ENCODE measurements at places on chromosomes 7 and 10.

DNA sequence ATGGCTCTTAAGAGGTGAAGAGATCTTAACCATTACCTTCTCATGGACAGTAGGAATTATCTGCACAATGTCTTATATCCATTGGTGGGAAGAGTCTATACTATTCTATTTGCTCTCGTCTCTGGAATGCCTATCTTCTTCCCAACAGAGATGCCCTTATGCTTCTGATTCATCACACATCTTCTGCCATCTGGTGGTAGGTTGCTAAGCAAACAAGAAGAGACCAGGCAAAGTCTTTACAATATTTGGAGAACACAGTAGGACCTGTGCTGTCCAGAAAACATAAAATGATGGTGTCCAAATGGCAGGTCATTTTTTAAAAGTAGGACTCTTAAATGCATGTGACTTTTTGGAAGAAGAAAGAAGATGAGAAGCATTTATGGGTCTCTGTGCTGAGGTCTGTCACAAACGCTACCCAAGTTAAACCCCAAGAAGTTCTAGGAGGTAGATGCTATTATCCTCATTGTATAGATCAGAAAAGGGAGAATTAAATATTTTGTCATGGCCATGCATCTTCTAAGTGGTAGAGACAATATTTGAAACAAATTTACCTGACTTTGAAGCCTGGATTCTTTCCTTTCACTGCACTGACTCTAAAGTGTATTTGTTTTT is 67.8 kb upstream of the NXPH1 start:
- no peak for DNase-seq

GRCh38 chr10:95225136-95225535 is 31.1 kb downstream of the ACSM6 start:
- no peak for DNase-seq

DNA sequence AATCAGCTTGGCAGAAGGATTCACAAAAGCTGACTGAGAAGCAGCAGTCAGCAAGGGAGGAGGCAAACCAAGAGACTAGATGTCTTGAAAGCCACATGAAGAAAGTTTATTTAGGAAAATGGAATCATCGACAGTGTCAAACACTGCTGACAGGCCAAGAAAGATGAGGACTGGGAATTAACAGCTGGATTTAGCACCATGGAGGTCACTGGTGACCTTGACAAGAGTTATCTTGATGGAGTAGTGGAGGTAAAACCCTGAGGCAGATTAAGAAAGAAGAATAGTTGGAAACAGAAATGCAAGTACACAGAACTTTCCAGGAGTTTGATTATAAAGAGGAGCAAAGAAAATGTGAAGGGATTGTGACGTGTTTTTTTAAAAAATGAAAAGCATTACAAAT is 51.5 kb downstream of the LMBR1 start:
- no peak for DNase-seq

- DNase-seq = no peak
Observed at GRCh38 chr7:80263821-80264220, 129.2 kb downstream of the GNAI1 start.

DNA sequence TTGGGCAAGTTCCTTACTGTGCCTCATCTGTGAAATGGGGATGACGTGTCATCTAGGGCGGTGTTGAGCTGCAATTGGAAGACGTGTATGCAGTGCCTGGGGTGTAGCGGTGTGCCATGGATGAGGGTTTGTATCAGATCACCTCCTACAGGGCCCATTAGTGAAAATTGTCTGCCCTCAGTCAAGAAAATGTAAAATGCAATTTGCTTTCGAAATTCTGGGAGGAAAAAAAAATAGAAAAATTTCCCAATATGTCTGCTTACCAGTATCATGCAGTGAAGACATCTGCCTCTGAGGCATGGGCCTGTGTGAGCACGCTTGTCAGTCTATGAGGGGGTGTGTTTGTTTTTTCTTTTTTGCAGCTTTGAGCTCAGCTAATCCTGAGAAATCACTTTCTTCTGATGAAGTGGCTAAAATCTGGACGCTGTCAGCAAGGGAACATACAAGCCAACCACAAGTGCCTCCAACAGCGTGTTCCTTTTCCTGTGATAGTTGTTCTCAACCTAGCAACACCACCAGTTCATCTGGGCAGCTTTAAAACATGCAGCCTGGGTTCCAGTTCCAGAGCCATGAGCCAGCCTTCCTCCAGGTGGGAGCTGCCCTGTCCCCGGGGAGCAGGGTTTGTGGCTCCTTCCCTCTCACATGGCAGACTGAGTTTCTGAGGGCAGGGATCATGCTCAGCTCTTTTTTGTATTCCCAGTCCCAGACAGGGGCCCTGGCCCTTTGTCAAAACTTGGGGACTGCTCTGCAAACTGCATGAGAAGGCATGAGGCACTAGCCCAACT is 10.3 kb downstream of the FAM241B start:
- no peak for DNase-seq

DNA sequence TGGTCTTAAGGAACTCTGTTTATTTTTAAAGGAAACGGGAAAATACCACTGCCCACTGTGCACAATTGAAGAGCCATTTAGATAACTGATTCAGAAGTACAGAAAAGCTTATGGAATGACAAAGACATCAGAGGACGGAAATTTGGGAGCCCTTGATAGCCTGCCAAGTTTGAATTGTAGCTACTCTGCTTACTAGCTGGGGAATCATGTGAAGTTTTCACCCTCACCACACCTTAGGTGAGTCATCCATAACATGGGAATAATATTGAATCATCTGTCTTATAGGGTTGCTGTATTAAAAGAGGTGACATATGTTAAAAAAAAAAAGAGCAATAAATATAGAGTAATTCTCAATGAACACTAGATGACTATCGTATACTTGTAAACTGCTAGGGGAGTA is 1104.2 kb downstream of the GATA3 start:
- DNase-seq = no peak

DNA sequence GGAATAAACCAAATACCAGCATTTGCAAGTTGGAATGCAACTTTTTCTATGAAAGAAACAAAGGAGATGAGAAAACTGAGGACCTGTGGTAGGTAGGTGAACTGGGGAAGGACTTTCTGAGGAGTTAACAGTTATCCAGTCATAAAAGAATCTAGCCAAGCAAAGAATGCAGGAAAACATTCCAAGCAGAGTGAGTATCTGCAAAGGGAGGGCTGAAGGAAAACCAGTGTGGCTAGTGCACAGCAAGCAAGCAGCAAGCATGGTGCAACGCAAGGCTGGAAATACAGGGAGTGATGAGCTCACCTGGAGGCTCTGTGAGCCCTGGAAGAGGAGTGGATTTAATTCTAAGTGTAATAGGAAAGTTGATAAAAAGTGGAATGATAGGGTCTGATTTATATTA is 44.0 kb downstream of the RTKN2 start:
- DNase-seq = no peak

GRCh38 chr10:103736044-103736443 is 119.3 kb downstream of the SH3PXD2A start:
- DNase-seq = no peak

GRCh38 chr10:59108296-59108870 is 68.1 kb upstream of the PHYHIPL start:
- no peak for DNase-seq

GRCh38 chr7:11833431-11833830 is 1.4 kb upstream of the THSD7A start:
- no peak for DNase-seq

DNA sequence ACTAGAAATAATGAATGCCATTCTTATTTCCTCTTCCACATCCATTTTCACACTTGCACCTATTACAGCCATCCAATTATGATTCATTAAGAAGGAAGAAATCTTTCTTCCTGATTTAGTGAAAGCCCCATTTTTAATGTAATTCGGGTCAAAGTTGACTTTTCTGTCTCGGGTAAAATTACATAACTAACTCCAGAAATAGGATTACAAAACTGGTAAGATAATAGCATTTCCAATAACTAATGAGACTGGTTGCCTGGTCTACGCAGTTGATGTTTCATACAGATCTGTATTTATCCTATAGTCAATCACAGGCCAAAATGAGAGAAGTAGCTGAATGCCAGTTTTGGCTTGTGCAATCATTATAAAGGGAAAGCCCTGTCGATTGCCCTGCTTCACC is 651.5 kb upstream of the NRP1 start:
- DNase-seq = no peak

GRCh38 chr7:27202018-27202861 is 2.3 kb upstream of the HOXA13 start:
- DNase-seq = no peak

- DNase-seq = no peak
Observed at GRCh38 chr10:6231146-6231545, 28.4 kb downstream of the PFKFB3 start.

GRCh38 chr10:129279446-129280154 is 187.4 kb upstream of the MGMT start:
- DNase-seq = no peak

GRCh38 chr7:12861070-12861469 is 173.6 kb downstream of the ARL4A start:
- no peak for DNase-seq

DNA sequence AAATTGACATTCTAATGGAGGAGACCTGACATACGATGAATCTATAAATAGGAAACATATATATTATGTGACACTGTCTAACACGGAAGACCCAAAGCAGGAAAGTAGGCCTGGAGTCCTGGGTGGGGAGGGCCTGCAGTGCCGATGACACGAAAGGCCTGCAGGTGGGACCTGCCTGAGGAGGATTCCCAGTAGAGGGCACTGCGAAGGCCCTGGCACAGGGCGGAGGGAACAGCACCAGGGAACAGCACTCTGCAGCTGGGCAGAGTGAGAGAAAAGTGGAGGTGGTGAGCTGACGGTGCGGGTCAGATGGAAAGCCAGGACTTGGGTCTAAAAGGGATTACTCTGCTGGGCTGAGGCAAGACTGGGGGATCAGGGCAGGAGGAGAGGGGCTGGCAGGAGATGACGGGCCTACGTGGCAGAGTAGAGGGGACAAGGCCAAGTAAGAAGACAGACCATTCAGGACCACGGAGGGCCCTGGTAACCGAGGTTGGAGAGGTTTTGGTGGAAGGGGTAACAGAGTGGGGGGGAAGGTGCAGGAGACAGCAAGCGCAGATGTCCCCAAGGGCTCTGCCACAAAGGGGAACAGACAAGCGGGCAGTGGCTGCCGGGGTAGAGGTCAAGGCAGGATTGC is 8.1 kb downstream of the ZNF746 start:
- no peak for DNase-seq

GRCh38 chr10:34813626-34814222 is 1.4 kb downstream of the PARD3 start:
- no peak for DNase-seq

DNA sequence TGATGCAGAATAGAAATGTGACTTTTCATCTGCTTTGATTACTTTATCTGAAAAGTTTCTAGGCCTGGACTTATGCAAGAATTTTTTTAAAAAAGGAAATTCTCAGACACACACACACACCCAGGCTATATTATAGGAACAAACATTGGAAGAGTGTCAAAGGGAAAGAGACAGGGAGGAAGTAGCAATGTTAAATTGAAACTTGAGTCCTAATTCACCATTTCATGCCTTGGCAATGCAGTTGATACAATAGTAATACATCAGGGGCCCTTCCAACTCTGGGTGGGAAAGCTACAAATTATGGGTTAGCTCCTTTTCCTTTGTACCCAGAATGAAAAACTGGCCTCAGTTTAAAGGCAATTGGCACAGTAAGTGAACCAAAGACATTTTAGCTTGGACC is 258.0 kb upstream of the LYZL1 start:
- DNase-seq = no peak

DNA sequence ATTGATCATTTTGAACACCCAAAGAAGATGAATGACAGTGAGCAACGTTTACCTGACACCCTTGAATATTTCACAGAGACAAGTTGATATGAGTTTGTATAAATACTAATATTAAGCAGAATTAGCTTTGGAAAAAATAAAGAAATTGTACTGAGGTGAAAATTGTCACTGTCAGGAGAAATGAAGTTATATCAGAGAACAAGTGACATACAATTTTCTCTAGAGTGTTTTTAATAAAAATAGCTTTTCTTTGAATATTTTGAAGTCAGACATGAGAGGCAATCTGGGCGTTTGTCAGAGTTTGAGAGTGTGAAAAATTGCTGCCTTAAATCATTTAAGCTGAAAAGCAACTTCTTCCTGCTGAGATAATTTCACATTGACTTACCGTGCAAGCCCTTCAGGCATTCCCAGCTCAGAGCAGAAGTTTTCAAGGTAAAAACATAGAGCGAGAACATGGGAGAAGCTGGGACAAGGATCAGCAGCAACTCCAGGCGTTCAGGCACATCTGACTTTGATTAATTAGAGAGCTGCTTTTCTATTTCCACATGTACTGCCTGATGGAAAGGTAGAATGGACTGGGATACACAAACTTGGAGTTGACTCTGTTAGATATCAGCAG is 535.9 kb downstream of the TFEC start:
- DNase-seq = no peak

GRCh38 chr10:86862373-86862772 is 95.0 kb downstream of the MMRN2 start:
- DNase-seq = no peak

- no peak for DNase-seq
Observed at GRCh38 chr7:69693042-69693441, 94.8 kb downstream of the AUTS2 start.

DNA sequence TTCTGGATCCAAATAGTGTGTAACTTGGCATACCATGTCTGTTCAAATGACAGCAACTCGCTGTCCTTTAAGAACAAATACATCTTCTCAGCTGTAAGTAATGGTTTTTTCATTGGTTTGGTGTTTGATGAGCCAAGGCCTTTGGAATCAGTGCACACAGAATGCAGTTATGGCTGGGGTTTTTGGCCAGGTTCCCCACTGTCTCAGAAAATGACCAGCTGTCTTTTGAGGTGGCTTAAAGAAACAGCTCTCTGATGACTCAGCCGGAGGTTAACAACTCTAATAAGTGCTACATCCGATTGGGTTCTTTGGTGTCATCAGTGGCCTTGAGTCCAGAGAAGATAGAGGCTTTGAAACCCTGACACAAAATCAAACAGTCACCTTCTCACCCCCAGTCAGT is 688.4 kb downstream of the REEP3 start:
- DNase-seq = no peak

DNA sequence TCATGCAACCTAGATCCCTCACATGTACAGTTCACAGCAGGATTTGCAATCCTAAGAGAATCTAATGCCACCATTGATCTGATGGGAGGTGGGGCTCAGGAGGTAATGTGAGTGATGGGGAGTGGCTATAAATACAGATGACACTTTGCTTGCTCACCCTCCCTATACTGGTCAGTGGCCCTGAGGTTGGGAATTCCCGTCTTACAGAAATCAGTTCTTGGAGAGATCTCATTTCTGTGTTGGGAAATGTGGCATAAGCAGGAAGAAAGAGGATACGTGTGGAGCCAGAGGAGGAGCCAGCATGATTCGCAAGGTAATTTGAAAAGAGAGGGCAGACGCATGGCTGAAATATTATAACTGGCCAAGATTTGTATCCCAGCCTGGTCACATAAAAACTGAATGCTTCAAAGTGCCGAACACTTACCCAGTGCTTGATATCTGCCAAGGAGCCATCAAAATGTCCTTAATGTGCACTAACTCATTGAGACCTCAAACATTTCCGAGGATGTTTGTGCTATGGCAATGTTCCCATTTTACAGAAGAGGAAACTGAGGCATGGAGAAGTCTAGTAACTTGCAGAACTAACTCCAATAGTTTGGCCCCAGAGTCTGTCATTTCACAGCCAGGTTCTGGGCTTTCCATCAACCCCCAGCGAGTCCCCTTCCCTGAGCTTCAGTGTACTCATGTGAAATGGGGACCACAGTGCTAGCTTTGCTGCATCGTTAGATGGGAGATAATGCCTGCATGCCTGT is 5.5 kb upstream of the IKZF1 start:
- no peak for DNase-seq

- no peak for DNase-seq
Observed at GRCh38 chr10:130138479-130138866, 2.3 kb downstream of the GLRX3 start.
